ENCODE measurements at places on chromosomes 3 and 15. TPM values are rescaled to one million over a fixed set of nuclear protein-coding genes. Genes with fewer than 3 reads are reported as not detected.

Gene ACVR2B
- 4.5 TPM for total RNA-seq

Gene GPR62
- total RNA-seq, result not detected

Gene MYO5C
- total RNA-seq, result 0.46 TPM

Gene GNAT1
- total RNA-seq, result not detected

Gene ERICH6
- total RNA-seq, result not detected

Gene SLC12A1
- total RNA-seq, result not detected

Gene OIP5
- total RNA-seq, result 8.5 TPM

Gene RTP3
- not detected for total RNA-seq

Gene SLC9A9
- total RNA-seq, result 0.56 TPM

Gene MORC1
- not detected for total RNA-seq

Gene MFSD1
- 19.8 TPM for total RNA-seq

Gene ZIC1
- total RNA-seq, result not detected

Gene SPRED1
- 4.3 TPM for total RNA-seq

Gene CYP8B1
- total RNA-seq, result 0.05 TPM

Gene LDHAL6B
- total RNA-seq, result not detected

Gene COPS2
- 99.4 TPM for total RNA-seq

Gene GOLGA6D
- total RNA-seq, result not detected

Gene NMB
- 12.0 TPM for total RNA-seq

Gene CCDC33
- total RNA-seq, result not detected

Gene ACTRT3
- total RNA-seq, result 1.7 TPM

Gene SENP8
- total RNA-seq, result 1.4 TPM

Gene PIK3R4
- 33.7 TPM for total RNA-seq

Gene IL5RA
- total RNA-seq, result 0.34 TPM

Gene WNT5A
- 0.28 TPM for total RNA-seq

Gene CPA3
- 0.11 TPM for total RNA-seq

Gene GFM1
- total RNA-seq, result 131 TPM

Gene CHRNA5
- total RNA-seq, result 5.6 TPM

Gene WDR53
- 27.1 TPM for total RNA-seq

Gene GOLGA8J
- not detected for total RNA-seq

Gene GOLGA8O
- 0.16 TPM for total RNA-seq

Gene LIPC
- total RNA-seq, result 0.28 TPM

Gene CFAP91
- total RNA-seq, result 0.16 TPM

Gene B3GALNT1
- total RNA-seq, result 2.4 TPM

Gene SHF
- 17.5 TPM for total RNA-seq

Gene OSTN
- not detected for total RNA-seq

Gene SLC6A1
- not detected for total RNA-seq

Gene ARHGAP31
- total RNA-seq, result 17.2 TPM

Gene CLRN1
- not detected for total RNA-seq

Gene CPLX3
- total RNA-seq, result not detected

Gene NFKBIZ
- 88.8 TPM for total RNA-seq

Gene CHRFAM7A
- 0.90 TPM for total RNA-seq

Gene LINGO1
- not detected for total RNA-seq

Gene ARHGEF26
- not detected for total RNA-seq

Gene ROPN1
- not detected for total RNA-seq

Gene P2RY12
- not detected for total RNA-seq

Gene SPATA12
- not detected for total RNA-seq

Gene BNC1
- total RNA-seq, result not detected

Gene PLCB2
- total RNA-seq, result 50.3 TPM

Gene AADACL2
- total RNA-seq, result not detected

Gene GMNC
- total RNA-seq, result not detected

Gene CHST13
- total RNA-seq, result not detected

Gene C3orf85
- total RNA-seq, result not detected

Gene TMEM108
- not detected for total RNA-seq

Gene LMAN1L
- 0.30 TPM for total RNA-seq

Gene ARPIN
- total RNA-seq, result not detected
